ENCODE measurements at places on chromosomes 5 and 9.

- DNase-seq: no peak
Observed at GRCh38 chr5:180212363-180213255, 3.6 kb upstream of the RASGEF1C start.

DNA sequence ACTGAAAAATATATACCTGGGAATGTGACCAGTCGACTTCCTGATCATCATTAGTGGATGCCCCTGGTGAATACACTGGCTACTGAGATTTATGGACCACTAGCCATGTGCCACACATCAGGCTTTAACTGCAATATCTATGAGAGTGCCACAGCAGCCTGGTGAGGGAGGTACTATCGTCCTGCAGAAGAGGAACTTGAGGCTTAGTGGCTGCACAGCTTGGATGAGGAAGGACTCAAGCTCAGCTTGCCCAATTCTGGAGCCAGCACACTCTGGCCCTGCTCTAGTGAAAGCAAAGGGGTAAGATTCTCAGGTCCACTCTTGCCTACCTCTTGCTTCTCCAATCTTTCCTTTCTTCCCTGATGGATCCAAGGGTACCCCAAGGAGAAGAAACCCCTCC, 129.3 kb downstream of the ENTREP1 start:
- no peak for DNase-seq

- DNase-seq: no peak
Observed at GRCh38 chr9:127746959-127747569, 12.0 kb upstream of the TOR2A start.

DNA sequence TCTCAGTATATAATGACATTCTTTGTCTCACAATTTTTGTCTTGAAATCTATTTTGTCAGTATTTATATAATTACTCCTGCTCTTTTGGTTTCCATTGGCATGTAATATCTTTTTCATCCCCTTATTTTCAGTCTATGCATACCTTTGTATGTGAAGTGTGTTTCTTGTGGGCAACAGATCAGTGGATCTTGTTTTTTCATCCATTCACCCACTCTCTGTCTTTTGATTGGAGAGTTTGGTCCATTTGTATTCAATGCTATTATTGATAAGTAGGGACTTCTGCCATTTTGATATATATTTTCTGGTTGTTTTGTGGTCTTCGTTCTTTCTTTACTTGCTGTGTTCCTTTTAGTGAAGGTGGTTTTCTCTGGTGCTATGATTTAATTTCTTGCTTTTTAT, 10.9 kb downstream of the RIC1 start:
- DNase-seq: no peak

- no peak for DNase-seq
Observed at GRCh38 chr5:108561416-108562204, 179.7 kb upstream of the FBXL17 start.

DNA sequence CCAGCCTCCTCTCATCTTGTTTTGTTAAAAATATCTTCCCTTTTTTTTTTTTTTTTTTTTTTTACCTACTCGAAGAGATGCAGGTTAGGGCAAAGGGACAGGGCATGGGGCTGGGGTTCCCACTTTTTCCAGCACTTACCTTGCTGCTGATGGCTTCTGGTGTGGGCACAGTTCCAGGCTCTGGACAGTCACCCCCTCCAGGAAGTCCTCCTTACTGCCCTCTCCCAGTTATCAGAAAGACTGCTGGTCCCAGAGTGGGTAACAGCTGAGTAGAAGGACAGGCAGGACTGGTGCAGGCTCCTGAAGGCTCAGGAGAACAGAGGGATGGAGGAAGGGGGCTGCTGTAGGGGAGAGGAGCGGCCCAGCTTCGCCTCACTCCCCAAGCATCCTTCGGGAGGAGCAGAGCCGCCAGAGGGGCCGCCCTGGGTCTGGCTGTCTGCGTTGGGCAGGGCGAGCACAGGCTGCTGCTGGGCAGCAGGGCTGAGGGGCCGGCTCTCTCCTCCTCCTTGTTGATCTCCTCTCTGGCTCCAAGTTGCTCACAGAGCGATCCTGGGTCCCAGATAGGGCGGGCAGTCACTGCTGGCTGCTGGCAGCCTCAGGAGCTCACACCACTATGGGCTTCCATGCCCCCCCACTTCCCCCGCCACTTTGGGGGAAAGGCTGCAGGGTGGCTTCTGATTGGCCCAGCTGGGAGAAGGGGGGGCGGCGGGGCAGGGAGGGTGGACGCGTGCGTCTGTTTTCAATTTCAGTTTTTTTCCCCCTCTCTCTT, at the start of gene PDGFRB:
PDGFRB (minus strand) TSS at position 588 of the 769 bp plus-strand sequence. CDS start 18,798 bp downstream, outside the sequence.
- no peak for DNase-seq

DNA sequence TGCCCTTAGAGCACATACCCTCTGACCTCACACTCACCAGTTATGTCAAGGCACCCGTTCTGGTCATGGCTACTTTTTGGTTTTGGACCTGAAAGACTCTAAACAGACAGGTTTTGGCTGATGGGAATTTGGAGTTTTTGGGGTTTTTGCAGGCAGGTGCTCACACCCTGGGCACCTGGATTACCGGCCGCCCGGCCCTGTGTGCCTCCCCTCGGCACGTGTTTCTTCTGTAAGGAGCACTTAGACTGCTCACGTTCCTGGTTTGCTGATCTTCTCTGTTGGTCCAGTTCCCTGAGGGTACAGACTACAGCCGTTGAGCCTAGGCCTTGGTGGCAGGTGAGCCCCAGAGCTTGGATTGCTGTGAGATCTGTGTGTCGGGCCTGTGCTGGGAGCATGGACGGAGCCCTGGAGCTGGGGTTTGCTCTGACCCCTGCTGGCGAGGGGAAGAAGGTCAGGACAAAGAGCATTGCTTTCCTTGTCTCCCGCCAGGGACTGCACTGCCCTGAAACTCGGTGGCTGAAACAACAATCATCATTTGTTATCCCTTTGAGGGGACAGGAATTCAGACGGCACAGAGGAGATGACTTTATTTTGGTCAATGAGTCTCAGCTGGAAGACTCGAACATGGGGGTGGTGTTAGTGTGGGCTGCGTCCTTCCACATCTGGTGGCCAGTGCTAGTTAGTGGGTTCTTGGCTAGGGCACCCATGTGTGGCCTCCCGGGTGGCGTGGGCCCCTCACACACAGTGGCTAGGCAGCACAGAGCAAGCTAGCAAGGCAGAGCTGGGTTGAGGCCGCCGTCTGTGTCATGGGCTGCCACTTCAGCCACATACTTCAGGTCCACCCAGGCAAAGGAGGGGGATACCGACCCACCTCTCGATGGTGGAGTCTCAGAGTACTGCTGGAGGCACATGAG, 76.4 kb downstream of the EHMT1 start:
- no peak for DNase-seq

DNA sequence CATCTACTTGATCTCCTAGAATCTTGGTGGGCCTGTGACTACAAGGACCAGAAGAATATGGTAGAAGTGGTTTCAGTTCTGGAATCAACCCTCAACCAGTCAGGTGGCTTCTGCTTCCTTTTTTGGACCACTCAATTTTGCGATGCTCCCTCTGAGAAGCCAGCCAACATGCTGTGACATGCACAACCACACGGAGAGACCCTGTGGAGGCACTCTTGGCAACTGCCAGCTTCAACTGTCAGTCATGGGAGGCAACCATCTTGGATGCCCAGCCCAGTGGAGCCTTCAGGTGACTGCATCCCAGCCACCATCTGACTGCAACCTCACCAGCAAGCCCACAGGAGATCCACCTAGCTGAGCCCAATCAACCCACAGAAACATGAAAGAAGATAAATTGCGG, 137.3 kb downstream of the FAM114A2 start:
- no peak for DNase-seq

DNA sequence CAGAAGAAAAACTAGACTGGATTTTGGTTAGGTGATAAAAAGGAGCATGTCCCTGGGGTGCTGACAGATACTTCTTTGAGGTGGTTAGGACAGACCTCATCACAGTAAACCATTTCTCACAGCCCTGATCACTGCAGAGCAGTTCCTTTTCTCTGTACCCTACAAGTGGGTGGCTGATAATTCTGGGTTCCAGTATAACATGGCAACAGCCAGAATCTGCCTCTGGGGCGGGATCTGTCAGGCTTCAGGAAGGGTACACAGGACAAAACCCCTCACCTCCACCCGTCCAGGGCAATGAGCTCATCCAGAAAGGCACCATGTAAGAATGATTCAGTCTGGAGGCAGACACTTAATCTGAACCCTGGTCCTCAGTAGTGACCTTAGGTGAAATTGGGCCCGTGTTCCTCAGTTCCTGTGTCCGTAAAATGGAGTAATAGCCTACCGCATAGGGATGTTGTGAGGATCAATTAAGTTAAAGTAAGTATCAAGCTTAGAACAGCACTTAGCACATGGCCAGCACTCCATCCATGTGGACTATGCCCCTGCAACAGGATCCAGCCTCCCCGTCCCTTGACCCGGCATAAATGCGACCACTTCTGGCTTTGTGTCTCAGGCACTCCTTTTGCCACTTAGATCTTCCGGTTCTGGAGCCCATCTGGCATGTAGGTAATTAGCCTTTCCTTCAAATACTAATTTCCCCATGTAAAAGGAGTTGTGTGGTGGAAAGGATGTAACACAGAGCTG, 129.2 kb downstream of the LHFPL2 start:
- no peak for DNase-seq

- DNase-seq: no peak
Observed at GRCh38 chr9:133968428-133968827, 23.7 kb downstream of the VAV2 start.

GRCh38 chr9:114096866-114097612, 2.1 kb downstream of the KIF12 start:
- no peak for DNase-seq

GRCh38 chr9:96394832-96395496, 11.5 kb upstream of the SLC35D2 start:
- DNase-seq: no peak

GRCh38 chr9:121484651-121485446, 14.8 kb downstream of the GGTA1 start:
- no peak for DNase-seq

GRCh38 chr9:14326264-14326826, 12.4 kb upstream of the NFIB start:
- no peak for DNase-seq

- no peak for DNase-seq
Observed at GRCh38 chr5:142242272-142242671, 82.5 kb downstream of the SPRY4 start.
